Progenitor cell of endocrine pancreas (in vitro differentiated cells): ENCODE measurements at places on chromosomes 7 and 10. TPM values are rescaled to one million over a fixed set of nuclear protein-coding genes. Genes with fewer than 3 reads are reported as not detected.

- DNase-seq = no peak
- no peak overlapping the region for H3K4me3 ChIP-seq
- H3K4me1 ChIP-seq = no peaks in the 10 kb centered on the region
- no peaks in the 10 kb centered on the region for H3K36me3 ChIP-seq
- peaks cover 8% of the 10 kb centered on the region for H3K27me3 ChIP-seq
- H3K27ac ChIP-seq = no peak overlapping the region
Measured at GRCh38 chr10:111515264-111515663, 438.4 kb downstream of the ADRA2A start.

- H3K4me3 ChIP-seq = no peak overlapping the region
- peaks cover 5% of the 10 kb centered on the region for H3K36me3 ChIP-seq
- H3K27ac ChIP-seq = no peak overlapping the region
- DNase-seq = no peak
- H3K27me3 ChIP-seq = peaks cover 2% of the 10 kb centered on the region
Measured at GRCh38 chr7:2661602-2662272, 26.3 kb upstream of the AMZ1 start.

GRCh38 chr7:154927624-154928125 lies 75.2 kb downstream of the PAXIP1 start:
- no peak for DNase-seq
- peak overlapping the region; percentile 50 for H3K27ac ChIP-seq
- H3K36me3 ChIP-seq = no peaks in the 10 kb centered on the region
- H3K4me3 ChIP-seq = peak overlapping the region; percentile 76
- peaks cover 10% of the 10 kb centered on the region for H3K27me3 ChIP-seq
- H3K4me1 ChIP-seq = peaks cover 7% of the 10 kb centered on the region

The PDE1C gene
- 1.0 and 1.7 TPM in 2 replicates for total RNA-seq
